ENCODE measurements at places on chromosomes 16 and 17.

DNA sequence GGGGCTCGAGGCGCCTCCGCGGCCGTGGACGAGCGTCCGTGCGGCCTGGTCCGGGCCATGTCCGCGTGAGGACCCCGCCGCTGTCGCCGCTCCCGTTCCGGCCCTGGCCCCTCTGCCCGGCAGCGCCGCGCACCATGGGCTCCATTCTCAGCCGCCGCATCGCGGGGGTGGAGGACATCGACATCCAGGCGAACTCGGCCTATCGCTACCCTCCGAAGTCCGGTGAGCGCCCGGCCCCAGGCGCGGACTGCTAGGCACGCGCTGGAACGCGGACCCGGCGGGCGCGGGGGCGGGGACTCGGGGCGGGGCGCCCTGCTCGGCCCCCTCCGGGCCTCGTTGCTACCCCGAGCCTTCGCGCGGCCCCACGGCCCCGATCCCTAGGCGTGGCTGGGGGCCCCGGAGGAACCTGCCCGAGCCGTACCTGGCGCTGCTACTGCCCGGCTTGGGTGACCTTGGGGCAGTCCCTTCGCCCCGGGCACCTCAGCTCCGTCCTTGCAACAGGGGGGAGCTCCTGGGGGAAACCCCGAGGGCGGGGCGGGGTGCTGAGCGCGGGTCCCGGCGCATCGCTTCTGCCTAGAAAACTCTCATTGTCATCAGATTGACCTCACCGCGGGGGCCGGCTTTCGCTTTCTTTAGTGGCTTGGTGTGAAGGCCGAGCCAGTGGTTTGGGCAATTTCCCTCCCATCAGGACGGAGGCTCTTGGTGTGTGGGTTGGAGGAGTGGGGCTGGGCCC lies 367 bp downstream of the MGRN1 start:
- peak; percentile 62 for DNase-seq

GRCh38 chr17:12732366-12732765 lies 56.9 kb upstream of the ARHGAP44 start:
- no peak for DNase-seq

DNA sequence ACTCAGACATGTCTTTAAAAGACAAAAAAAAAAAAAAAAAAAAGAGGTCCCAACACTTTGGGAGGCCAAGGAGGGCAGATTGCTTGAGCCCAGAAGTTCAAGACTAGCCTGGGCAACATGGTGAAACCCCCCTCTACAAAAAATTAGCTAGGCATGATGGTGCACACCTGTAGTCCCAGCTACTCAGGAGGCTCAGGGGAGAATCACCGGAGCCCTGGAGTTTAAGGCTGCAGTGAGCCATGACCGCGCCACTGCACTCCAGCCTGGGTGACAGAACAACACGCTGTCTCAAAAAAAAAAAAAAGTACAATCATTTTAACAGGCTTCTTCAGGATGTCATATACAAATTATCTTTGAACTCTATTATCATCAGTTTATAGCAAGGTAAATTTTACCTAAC lies 22.0 kb downstream of the C16orf87 start:
- no peak for DNase-seq

GRCh38 chr17:80830020-80830780 lies 161.4 kb upstream of the CHMP6 start:
- DNase-seq, result no peak

GRCh38 chr17:57949649-57950048 lies 5.6 kb downstream of the CUEDC1 start:
- no peak for DNase-seq

- DNase-seq, result no peak
These were observed 6.3 kb downstream of the ALDH3A2 start for GRCh38 chr17:19654896-19655295.

DNA sequence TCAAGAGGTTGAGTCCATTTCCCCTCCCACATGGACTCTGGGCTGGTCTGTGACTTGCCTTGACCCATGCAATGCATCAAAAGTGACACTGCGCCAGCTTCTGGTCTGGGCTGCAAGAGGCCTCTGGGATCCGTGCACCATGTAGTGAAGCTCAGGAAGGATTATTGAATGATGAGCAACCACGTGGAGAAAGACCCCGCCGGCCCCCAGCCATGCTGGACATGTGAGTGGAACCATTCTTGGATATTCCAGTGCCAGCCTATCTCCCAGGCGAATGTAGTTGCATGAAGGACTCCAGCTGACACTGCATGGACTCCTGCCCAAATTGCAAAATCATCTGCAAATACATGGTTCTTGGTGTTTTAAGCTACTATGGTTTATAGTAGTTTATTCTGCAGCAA lies 7.6 kb upstream of the ALOX15B start:
- no peak for DNase-seq

DNA sequence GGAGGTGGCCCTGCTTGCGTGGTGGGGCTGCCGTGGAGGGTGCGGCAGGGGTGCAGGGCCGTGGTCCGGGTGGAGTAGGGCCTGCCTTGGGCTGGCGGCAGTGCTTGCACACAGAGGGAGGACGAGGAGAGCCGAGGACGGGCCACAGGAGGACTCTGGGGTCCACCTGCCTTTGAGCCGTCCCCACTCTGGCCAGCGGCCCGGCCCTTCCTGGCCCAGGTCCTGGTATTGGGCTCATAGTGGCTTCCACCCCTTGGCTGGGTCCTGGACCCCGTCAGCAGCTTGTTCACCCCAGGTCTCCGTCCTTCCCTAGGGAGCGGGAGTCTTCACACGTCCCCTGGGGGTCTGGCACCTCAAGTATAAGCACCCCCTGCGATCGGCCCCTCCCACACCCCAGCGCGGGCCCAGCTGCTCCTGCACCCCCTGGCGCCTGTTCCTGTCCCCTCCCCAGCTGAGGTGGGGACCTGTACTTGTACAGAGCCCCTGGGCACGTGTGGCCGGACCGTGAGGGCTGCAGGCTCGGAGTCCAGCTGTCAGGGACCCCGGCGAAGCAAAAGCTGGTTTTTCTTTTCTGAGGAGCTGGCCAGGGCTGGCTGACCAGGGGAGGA lies 40.1 kb downstream of the SOX8 start:
- no peak for DNase-seq

- DNase-seq, result no peak
These were observed 36.1 kb upstream of the ALOX12 start for GRCh38 chr17:6959700-6960099.

- DNase-seq, result no peak
These were observed 26.3 kb downstream of the ACTG1 start for GRCh38 chr17:81486199-81486810.

GRCh38 chr16:25037221-25037620 lies 22.1 kb upstream of the ARHGAP17 start:
- DNase-seq, result no peak

- DNase-seq, result peak; percentile 10
These were observed 3.0 kb upstream of the PIPOX start for GRCh38 chr17:29039764-29040598.

DNA sequence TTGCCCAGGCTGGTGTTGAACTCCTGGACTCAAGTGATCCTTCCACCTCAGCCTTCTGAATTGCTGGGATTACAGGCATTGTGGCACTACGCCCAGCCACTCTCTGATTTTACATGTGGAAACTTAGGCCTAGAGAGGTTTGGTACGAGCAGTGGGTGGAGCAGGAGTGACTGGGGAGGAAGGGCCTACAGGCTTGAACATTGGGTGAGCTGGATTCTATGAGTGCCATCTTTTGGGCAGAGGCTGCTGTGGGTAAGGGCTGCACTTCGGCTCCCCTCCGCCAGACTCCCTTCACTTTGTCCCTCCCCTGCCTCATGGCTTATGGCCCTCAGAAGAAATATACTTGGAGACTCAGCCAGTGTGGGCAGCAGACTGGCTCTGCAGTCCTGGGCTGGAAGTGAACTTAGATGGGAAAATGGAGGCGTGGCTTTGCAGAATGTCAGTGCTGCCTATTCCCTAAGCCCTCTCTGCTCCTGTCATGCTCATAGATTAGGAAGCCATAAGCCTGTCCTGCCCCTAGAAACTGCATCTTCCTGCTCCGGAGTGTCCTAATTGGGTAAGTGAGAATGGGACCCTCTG lies 9.5 kb upstream of the MRC2 start:
- DNase-seq, result no peak

DNA sequence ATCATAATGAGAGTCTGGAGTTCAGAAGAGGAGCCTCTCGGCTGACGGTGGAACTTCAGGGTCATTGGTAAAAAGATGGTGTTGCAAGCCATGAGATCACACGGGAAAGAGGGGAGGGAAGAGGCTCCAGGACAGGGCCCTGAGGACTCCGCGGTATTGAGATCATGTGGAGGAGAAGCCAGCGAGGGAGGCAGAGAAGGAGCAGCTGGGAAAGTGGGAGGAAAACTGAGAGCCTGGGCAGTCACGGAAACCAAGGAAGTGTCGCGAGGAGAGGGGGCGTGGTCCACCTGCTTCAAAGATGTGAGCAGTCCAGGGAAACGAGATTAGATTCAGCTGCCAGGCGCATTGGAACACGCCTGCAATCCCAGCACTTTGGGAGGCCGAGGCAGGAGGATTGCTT lies 27.7 kb upstream of the SBK1 start:
- DNase-seq, result no peak

GRCh38 chr16:84272740-84273320 lies 21.8 kb upstream of the WFDC1 start:
- no peak for DNase-seq

DNA sequence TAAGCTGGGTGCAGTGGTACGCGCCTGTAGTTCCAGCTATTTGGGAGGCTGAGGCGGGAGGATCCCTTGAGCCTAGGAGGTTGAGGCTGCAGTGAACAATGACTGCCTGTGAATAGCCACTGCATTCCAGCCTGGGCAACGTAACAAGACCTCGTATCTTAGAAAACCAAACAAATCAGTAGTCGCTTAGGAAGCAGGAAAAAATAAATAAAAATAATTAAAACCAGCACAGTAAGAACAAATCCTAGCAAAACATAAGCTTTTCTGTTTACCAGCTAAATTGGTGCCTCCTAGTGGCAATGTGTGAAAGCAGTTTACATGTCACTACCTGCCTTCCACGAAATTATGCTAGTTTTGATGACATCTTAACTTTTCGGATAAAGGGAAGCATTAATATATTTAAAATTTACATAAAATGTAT lies 1.3 kb downstream of the ARMC5 start:
- no peak for DNase-seq

GRCh38 chr16:56747486-56748045 lies 17.6 kb downstream of the NUP93 start:
- DNase-seq, result no peak

DNA sequence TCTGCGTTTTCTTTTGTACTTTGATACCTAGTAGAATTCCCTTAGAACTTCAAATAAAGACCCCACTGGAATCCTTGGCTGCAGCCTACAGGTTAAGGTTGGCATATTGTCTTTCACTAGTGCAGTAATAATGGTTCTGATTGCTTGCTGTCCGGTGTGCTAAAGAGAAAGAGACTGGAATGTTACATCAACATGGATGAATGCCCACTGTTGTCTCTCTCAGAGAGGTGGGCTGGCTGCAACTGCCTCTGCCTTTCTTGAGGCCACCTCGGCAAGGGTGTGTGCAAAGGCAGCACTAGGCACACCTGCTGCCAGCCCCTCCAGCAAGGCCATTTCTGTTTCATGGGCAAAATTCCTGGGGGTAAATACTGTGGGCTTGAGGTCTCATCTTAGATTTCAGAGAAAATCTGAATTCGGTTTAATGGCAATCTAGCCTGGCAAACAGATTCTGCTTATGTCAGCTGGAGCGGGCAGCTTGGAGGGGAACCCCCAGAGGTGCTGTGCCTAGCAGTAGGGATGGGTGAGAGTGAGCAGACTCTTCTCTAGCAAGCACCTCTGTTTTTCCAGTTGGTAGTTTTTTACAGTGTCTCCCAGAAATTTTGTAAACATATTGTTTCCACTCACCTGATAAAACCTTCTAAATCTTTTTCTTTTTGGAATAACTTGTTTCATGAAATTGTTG lies 54.0 kb downstream of the MRTFB start:
- DNase-seq, result no peak
